ENCODE measurements at places on chromosomes 1 and 21. TPM values are rescaled to one million over a fixed set of nuclear protein-coding genes. Genes with fewer than 3 reads are reported as not detected.

TSSK3 gene
- 9.6 TPM for polyA plus RNA-seq

OR10Z1 gene
- 0.01 TPM for polyA plus RNA-seq

DNA sequence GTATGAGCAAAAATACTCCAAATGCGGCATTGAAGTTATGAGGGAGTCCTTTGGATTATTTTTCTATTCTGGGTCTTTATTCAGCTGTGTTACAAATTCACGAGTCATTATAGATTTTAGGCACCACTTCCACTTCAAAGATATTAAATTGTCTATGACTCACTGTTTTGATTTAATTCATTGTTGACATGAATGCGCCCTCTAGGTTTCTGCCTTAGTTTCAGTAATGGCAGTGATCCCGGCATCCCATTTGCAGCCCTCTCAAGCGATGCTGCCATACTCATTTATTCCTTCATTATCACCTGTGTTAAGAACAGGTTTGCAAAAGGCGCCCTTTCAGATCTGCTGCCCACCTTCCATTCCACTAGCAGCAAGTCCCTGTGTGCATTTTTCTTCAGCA, 14.0 kb downstream of the RSPO1 start:
- DNase-seq: no peak

- DNase-seq: no peak
Observed at GRCh38 chr21:36663033-36663855, 35.7 kb upstream of the SIM2 start.

- DNase-seq: no peak
Observed at GRCh38 chr21:31688603-31689368, 29.3 kb downstream of the SOD1 start.

DNA sequence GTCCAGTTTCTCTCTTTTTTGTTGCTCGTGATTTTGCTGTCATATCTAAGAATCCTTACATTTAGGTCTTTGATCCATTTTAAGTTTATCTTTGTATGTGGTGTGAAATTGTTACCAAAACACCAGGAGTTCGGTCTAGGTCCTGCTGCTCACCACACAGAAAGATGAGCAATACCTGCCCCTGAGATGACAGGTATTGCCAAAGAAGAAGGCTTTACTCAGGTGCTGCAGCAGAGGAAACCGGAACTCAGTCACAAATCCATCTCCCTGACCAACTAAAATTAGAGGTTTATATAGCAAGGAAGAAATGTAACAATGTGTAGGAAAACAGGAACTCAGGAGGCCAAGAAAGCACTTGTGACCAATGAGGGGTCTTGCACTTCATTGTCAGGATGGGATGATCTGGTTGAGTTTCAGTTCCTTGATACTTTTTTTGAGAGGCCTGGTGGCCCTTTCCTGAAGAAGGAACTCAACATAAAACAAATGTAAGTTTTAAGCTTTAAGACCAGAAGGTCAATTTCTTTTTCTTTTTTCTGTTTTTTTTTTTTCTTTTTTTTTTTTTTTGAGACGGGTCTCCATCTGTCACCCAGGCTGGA, 16.5 kb upstream of the SETDB1 start:
- no peak for DNase-seq

- no peak for DNase-seq
Observed at GRCh38 chr1:167465743-167466142, 52.6 kb downstream of the CD247 start.

GRCh38 chr1:58874342-58874741, 90.5 kb upstream of the JUN start:
- DNase-seq: no peak

DNA sequence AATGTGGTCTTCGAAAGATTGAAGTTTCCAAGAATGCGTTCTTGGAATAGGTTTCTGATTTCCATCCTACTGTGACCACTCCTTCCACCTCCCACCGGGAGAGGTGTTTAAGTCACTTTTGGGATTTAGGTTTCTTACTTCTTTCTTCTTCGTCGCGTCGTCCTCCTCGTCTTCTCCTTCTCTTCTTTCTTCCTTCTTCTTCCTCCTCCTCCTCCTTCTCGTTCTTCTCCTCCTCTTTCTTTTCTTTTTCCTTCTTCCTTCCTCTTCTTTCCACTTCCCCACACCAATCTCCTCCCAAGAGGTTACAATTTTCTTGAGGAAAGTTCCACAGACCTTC, 2.1 kb downstream of the CACHD1 start:
- DNase-seq: no peak

All from renal pelvis (tissue), 12 donors.